Activated T-helper 1 cell treated with Interleukin-2 at 50 U/mL for 16 hours (primary cell): ENCODE measurements at places on chromosomes 7 and 10.

DNA sequence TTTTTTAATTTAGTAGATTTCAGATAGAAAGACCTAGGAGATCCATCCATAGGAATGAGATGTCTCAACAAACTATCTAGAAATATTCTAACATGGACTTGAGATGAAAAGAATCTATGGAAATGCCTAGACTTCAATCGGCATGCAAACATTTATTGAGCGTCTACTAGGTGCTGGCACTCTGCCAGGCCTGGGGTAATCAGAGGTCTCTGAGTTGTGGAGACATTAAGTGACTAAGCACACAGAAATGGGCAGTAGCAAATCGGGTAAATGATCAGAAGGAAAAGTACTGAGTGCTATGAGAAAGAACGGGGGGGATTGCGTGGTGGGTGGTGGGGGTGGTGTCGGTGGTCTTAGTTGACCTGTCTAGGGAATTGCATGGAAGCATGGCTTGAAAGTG, 466.6 kb downstream of the GALNT17 start:
- no peak for DNase-seq

- DNase-seq = no peak
These were observed 87.9 kb downstream of the TPK1 start for GRCh38 chr7:144747936-144748335.

DNA sequence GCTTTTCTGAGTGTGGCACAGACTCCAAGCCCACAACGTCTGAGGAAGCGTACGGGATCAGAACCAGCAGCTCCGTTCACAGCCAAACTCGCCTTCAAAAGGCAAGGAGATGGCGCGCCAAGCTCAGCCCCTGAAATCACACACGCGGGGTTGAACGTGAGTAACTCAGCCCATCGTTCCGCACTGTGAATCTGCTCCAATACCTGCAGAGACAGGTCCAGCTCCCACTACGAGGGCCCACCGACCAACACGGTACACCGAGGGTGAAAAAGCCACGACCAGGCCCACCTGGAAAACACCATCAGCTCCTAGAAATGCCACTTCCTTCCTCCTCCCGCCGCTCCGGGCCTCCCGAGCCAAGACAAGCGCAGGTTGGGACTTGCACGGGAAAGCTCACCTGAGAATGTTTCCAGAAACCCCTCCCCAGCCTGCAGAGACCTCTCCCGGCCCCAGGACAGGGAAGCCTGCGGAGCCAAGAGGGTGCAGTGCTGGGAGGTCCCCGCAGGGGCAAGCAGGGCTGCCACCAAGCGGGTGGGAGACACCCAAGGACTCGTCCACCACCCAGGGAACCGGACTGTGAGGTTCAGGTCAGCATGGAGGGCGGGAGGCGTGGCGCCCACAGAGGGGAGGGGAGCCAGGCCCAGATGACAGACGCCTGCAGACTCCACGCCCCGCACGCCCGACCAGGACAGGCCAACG, 93.9 kb upstream of the PDGFA start:
- DNase-seq = no peak

DNA sequence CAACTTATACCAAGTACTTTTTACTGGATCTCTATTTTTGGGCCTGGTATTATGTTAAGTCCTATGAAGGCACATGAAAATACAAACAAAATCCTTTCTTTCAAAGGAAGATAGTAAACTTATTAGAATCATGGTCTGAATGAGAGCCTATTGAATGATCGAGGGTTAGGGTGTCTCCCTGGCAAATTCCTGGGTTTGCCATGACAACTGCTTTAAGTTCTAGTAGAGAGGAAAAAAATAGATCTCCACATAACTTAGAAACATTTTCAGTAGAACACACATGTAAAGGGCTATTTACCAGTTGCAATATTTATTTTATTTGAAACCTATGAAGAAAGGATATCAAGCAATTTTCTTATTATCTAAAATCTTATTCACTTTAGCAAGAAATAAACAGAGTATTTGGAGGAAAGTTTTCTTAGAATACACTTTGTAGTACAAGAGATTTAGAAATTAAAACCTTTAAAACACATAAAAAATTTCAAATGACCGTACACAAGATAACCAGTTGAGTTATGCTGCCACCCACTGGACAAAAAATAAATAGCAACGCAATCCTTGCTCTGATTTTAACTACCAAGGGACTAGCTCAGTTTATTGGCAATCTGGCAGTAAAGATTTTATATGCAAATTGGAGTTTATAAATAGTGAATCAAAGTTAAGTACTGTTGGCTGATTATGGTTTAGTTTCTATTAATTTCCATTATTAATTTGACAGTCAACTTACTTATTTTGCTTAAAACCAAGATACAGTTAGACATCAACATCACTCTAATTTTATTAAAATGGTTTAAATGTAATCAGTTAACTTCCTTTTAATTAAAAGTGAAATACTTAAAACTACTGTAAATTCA, 33.9 kb downstream of the CACUL1 start:
- DNase-seq = no peak

GRCh38 chr10:3740157-3740871, 44.7 kb downstream of the KLF6 start:
- no peak for DNase-seq

DNA sequence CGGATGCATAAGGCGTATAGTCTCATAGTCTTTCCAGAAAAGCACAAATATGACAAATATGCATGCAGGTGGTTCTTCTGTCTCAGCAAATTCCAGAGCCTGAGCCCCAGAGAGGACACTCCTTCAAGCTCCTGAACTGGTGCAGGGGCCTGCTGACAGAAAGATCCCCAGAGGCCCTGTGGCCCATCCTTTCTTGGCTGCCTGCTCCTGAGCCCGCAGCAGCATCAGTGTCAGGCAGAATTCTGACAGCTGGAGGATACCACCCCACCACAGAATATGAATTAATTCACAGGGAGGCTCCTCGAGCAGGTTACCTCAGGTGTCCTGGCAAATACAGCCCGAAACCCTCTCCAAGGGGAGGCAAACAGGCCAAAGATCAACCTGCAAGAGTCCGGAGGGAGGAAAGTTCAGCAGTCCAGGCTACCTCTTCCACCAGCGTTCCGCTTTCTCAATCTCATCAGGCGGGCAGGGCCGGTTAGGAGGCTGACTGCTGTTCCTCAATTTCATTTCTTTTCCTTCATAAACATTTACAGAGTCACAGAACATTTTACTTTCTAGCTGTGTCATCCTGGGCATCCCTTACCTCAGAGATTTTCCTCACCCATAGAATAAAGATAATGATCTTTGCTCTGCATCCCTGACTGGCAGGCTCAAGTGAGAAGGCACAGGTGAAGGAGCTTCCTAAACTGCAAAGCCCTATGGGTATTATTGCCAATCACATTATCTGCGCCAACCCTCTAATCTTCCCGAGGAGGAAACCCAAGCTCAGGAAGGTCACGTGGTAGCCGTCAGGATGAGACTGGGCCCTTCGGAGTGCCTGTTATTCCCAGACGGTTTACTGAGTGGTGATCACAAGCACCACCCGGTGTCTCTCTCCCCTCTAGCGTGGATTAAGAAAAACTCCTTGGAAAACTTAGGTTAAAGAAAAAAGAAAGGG, 1.4 kb downstream of the DNAJB12 start:
- DNase-seq = no peak

GRCh38 chr7:39761449-39761848, 138.1 kb downstream of the RALA start:
- DNase-seq = no peak

DNA sequence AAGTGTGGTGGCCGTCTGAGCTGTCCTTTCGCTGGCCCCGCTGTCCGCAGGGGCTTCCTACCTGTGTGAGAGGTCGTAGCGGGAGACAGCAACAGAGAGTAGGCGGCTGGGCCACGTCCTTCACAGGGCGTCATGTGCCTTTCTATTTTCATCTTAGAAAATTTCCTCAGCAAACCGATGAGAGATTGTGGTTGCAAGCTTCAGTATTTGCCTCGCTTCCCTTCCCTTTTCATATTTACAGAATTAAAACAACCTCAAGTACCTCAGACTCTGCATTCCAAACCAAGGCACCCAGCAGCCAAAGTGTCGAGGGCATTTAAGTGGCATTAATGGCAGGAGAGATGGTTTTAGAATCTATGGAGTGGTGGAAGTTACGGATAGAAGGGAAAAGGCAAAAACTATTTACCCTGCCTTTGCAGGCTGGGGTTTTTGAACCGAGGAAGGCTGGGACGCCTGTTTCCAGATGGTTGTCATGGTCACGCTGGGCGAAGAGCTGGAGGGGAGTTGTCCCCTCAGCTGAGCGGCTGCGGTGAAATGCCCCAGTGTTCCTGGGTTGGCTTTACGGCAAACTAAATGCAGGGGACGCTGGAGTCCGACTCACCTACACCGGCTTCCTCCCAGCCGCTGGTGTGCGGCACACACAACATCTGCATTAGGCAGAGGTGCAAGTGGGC, 41.9 kb downstream of the WIPI2 start:
- DNase-seq = no peak

- no peak for DNase-seq
These were observed 43.8 kb upstream of the GPR26 start for GRCh38 chr10:123622381-123622780.

DNA sequence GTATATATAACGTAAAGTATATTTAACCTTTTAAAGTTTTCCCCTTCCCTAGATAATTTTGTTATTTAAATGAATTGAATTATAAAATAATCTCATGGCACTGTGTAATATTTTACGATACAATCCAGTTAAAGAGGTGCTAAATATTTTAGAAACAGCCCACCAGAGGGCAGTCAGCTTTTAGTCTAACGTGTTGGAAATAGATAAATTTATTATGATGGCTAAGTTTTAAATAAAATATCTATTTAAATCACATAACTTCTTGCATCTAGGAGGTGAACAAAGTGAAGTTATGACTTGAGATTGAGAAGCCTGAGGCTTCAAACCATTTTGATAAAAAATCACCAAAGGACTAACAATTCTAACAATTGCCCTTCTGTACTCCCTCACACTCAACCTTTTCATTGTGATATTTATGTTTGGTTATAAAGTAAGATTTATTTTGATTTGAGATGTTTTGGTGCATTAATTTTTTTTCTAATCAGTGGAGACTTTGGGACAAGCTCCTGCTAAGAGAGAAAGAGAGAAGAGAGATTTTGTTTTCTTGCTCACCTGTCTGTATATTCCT, 171.5 kb upstream of the SP4 start:
- DNase-seq = no peak

DNA sequence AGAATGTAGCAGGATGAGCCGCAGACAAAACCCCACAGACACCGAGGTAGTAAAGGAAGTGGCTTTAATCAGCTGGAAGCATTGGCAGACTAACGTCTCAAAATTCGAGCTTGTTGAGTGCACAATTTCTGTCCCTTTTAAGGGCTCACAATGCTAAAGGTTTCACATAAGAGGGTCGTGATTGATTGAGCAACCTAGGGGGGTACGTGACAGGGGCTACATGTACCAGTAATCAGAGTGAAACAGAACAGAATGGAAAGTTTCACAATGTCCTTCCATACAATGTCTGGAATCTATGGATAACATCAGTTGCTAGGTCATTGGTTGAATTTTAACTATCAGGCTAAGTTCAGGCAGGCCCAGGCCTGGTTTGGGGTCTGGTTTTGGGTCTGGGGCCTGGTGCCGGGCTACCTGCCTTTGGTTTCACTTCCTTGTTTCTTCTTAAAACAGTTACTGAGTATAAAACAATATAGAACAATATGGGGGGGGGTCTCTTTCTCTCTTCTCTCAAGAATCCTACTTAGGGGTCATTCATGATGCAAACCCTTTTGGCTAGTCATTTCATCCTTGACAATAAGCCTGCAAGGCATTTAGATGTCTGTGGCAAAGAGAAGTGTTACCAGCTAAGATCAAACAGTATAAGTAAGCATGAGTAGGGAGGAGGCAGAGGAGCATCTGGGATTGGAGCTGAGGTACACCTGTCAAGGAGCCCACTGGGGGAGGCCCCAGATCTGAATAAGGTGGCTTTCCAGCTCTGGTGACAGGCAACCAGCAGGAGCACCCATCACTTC, 364.1 kb downstream of the TNS3 start:
- DNase-seq = no peak

- DNase-seq = no peak
These were observed 351.3 kb upstream of the BMPER start for GRCh38 chr7:33554046-33554445.

DNA sequence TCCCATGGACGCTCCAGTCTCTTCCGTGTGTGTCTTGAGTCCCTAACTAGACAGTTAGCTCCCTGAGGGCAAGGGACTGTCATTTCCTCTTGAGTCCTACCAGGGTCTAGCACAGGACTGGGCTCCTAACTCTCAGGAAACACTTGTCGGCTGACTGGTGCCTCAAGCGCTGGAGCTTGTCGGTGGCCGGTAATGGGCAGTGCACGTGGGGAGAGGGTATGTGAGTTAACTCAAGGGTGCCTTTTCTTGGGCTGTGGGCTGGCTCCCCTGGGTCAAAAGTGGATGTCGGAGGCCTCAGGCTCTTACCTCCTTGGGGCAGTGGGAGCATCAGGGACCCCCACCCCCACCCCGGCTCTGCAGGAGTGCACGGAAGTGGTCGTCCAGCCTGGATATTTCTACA, 32.9 kb downstream of the ZNF775 start:
- no peak for DNase-seq

DNA sequence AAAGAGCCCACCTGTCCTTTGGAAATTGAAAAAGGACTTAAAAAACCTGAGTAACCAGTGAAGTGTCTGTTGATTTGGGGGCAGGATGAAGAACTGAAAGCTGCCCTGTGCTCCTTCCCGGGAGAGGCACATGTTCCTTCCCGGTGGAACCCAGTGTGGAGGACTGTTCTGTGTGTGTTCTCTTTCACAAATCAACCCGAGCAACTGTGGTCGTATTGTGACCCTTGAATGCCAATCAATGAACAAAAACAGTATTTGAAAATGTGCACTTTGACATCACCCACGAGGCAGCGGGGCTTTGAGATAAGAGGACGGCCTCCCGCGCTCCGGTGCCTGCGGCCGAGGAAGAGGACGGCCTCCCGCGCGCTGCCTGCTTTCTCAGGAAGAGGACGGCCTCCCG, 139.0 kb downstream of the VIPR2 start:
- no peak for DNase-seq

DNA sequence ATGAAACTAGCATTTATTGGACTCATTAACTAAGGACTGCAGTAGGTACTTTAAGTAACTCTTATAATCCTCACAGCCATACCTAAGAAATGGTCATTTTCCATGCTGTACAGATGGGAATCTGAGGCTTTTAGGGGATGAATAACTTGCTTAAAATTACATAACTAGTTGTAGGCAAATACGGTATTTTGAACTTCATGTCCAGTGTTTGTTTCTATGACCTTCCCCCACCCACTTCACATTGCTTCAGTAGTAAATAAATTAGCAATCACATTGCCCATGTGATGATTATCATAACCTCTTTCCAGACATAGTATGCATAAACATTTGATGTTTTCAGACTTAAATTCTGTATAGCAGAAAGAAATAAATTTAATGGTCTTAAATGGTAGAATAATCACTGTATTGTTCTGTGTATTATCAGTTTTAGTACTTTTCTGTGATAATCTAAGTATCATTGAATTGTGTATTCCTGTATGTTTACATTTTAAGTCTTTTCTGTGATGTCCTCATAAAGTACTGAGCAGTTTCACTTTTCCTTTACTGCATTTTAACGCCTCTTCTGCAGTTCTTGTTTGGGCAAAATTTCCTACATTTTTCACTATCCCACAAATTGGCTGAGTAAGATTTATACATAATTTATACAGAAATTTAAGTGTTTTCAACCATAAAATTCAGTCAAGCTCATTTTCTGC, 48.3 kb downstream of the ANKIB1 start:
- no peak for DNase-seq
